ENCODE measurements at places on chromosomes 12 and 14. TPM values are rescaled to one million over a fixed set of nuclear protein-coding genes. Genes with fewer than 3 reads are reported as not detected.

Gene PLEKHH1
- 3.5 TPM for total RNA-seq

DNA sequence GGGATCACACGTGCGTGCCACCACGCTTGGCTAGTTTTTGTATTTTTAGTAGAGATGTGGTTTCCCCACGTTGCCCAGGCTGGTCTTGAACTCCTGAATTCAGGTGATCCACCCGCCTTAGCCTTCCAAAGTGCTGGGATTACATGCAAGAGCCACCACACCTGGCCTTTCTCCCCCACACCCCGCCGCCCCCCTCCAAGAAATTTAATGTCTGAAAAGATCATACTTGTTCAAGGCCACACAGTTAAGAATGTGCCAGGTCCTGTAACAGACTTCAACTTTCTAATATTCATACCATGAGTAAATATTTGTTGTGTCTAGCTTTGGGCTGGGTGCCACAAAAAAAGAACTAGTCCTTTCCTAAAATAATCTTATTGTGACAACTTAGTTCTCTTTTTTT is 9.1 kb downstream of the GATC start:
- DNase-seq = no peak

DNA sequence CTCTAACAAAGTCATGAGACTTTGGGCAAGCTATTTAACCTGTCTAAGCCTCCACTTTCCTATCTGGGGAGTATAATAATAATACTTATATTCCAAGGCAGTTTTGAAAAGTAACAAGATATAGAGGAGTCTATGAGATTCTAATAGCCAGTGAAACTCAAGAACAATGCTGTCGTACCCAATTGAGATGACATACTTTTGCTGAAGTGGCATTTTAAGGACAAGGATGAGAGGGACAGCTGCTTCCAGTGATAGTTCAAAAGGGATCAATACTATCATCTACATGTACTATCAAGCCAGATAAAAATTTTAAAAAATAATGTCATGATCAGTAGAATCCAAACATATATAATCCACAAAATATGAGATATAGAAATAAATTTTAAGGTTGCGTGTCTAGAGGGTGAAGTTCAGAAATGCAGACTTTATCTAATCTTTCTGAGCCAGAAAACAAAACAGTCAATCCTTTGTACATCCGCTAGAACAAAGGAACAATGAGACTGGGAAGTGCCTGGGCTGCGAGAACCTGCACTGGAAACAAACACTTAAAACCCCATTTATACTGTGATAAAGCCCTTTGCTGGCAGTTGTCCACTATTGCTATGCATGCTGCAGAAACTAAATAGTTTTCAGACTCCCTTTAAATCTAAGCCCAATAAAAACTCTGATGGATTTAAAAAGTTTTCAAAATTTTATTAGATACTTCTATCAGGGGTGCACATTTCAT is 38.6 kb downstream of the PTPRB start:
- no peak for DNase-seq

Gene CATSPERB
- total RNA-seq = 1.5 TPM

- DNase-seq = no peak
These were observed 409.6 kb downstream of the APAF1 start for GRCh38 chr12:99054601-99055128.

- DNase-seq = no peak
These were observed 36.3 kb upstream of the NT5DC3 start for GRCh38 chr12:103877288-103877687.

DNA sequence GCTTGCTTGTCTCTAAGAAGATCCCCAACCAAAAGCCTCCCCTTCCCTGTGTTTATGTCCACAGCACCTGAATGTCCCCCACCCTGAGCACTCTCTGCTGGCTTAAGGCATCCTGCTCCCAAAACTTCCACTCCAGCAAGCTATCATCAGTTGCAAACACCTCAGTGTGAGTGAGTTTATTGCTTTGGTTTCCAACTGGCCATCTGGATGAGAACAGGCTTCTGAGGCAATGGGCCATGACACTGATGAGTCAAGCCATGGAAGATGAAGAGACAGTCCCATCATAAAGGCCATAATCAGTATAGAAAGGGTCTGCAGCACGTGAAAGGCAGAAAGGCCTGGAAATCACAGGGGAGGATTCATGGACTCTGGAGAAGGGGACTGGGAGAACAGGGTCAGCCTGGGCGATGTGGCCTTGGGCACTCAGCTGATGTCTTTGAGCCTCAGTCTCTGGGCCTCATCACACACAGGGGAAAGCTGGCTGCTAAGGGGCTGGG is 12.8 kb downstream of the CMKLR1 start:
- no peak for DNase-seq

GRCh38 chr12:130955238-130955816 is 1.6 kb downstream of the ADGRD1 start:
- DNase-seq = peak; percentile 75

DNA sequence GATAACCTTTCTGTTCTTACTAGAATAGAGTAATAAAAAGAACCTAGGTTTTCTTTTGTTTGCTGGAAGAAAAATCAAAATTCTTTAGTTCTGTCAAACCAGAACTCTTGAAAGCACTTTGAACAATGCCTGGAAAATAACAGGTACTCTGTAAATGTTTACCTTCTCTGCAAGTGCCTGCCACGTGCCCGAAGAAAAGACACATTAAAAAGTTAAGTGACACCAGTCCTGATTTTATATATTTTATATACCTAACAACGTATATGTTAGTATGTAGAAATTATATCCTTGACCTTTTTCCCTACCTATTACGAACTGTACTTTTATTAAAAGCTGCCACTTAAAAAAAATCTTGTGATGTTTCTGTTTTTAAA is 976 bp downstream of the THAP2 start:
- no peak for DNase-seq

- no peak for DNase-seq
These were observed 226.1 kb downstream of the FOXN3 start for GRCh38 chr14:89190765-89191513.

- DNase-seq = peak; percentile 49
These were observed 9.4 kb downstream of the CDCA4 start for GRCh38 chr14:105011312-105011990.

DNA sequence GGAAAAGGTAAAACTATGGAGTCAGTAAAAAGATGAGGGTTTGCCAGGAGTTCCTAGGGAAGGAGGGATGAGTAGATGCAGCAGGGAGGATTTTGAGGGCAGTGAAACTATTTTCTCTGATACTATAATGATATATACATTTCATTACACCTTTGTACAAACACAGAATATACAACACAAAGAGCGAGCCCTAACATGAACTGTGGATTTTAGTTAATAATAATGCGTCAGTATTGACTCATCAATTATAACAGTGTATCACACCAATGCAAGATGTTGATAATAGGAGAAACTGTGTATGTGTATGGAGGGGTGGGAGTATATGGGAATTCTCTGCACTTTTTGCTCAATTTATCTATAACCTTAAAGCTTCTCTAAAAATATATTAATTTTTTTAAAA is 404.3 kb upstream of the NOVA1 start:
- no peak for DNase-seq

DNA sequence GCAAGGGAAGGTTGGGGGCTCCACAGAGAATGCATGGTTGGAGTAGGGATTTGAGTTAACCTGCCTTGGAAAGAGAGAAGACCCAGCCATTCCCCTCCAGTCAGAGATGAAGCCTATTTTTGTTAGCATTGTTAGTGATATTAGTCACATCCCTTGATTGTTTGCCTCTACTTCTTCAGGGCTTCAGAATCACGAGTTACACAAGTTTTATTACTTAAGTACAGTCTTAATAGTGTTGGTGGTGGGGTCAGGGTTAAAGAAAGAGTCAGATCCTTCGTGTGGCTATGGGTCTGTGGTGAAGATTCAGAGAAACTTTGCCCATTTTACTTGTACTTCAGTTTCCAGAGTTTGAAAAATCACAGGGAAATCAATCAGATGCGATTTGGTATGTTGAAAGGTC is 363.1 kb downstream of the LRIG3 start:
- no peak for DNase-seq

Gene GRIP1
- 25.7 TPM for total RNA-seq

DNA sequence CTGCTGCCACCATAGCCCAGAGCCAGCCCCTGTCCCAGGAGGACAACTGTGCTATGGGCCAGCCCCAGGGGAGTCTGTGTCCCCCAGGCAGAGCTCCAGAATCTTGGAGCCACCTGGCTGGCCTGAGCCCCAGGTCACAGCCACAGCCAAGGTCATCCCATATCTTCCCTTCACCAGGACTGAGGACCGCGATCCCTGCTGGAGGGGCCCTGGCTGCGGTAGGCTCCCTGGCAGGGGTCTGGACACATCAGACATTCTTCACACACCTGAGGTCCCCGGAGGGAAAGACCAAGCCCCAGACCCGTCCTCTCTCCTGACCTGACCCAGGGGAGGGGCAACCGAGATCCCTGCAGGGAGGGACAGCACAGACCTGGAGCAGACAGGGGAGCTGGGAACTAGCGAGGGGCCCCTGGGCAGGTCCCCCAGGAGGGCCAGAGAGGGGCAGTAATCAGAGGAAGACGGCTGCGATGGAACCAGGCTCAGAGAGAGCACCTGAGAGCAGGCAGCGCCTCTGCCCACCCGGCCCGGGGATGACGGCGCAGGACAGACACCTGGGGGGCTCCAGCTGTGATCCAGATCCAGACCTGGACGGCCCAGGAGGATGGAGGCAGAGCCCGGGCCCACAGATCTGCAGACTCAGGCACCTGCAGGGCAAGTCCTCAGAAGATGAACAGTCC is 103.2 kb upstream of the EIF5 start:
- no peak for DNase-seq

- DNase-seq = peak; percentile 29
These were observed 4.9 kb upstream of the KIF26A start for GRCh38 chr14:104133496-104133895.

GRCh38 chr14:99460793-99461192 is 19.9 kb downstream of the SETD3 start:
- DNase-seq = no peak

Gene KCNMB4
- total RNA-seq = 3.0 TPM

Gene KCNH5
- not detected for total RNA-seq

DNA sequence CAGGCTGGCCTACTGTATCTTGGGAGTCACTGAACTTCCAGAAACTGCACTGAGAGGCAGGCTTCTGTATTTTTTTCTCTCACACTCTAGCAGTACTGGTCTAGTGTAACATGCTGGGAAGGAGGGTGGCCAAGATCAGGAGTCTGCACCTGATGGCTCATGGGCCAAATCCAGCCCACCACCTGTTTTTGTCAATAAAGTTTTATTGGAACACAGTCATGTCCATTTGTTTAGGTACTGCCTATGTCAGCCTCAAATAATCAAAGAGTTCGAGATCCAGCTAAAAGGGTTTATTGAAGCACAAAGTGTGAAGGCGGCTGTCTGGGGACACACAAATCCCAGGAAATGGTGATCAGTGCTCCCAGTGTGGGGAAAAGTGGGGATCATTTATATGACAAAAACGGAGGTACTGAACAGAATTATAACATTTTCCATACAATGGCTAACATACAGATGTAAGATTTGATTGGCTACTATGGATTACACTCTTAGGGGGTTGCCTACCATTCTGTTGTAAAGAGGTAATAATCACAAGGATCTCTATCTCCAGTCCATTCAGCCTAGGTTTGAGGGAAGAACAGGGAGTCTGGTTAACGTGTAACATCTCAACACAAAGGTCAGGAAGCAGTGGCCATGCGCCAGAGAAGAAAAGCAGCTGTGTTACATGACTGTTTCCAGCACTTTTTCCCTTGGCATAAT is 12.9 kb downstream of the USP30 start:
- DNase-seq = no peak

DNA sequence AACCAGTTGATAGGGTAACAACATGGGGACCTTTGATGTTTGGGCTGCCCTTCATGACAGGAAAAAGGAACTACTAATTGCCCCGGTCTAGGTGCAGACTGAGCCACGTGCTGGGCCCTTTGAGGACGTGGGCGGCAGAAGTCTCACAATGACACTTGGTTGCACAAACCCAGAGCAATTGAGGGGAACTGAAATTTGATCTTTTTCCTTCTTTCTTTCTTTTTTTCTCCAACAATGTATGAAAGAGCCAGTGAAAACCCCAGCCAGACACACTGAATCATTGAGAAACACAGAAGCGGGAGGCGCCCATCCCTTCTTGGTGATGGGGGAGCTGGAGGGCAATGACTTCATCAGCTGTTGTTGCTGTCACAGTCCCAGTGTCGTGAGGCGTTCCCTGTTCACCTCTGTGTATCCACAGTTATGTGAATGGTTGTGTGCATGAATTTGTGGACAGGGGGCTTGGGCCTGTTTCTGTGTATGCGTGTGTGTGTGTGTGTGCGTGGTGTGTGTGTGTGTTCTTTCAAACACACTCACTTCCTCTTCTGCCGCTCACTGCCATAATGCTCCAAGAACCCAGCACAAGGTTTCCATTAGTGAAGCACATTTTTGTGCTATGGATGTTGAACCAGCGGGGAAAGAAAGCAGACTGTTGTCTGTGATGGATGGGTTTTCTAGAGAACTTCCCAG is 137.5 kb upstream of the CCND2 start:
- DNase-seq = no peak

Gene FANCM
- total RNA-seq = 4.0 TPM

Gene RND1
- total RNA-seq = 0.80 TPM

DNA sequence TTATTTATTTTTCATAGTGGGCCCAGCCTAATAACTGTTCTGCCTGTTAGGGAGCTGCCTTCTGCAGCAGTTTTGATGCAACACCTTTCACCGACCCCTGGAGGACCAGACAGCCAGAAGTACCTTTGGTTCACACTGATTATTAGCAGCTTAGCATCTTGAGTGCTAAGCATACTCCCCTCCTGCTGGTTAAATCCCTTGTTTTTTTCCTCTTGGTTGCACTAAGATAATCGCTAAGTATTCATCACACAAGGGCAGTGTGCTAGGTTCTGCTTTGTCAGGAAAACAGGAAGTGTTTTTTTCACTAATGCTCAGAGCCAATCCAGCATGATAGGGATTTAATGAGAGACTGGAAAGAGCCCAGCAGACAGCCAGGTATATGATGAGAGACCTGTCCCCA is 437.0 kb downstream of the FUT8 start:
- no peak for DNase-seq

GRCh38 chr12:26265606-26266005 is 70.2 kb downstream of the SSPN start:
- no peak for DNase-seq

Gene RAB2B
- 24.8 TPM for total RNA-seq

DNA sequence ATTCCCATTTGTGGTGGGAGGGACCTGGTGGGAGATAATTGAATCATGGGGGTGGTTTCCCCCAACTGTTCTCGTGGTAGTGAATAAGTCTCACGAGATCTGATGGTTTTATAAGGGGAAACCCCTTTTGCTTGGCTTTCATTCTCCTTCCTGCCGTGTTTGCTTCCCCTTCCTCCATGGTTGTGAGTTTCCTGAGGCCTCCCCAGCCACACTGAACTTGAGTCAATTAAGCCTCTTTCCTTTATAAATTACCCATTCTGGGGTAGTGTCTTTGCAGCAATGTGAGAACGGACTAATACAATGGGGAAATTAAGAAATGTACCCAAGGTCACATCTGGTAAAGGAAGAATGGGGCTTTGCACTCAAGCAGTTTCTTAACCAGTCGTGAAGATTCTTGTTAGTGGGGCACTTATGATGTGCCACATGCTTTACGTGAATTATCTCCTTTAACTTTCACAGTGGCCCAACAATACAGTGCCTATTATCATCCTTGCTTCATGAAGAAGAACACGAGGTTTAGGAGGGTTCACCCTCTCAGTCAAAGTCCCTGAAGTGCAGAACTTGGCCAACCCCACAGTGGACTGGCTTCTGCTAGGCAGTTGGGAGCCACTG is 234.3 kb downstream of the EFCAB11 start:
- no peak for DNase-seq

Gene SIX1
- total RNA-seq = not detected

- DNase-seq = peak; percentile 5
These were observed 34.0 kb downstream of the MVK start for GRCh38 chr12:109607618-109608017.

GRCh38 chr12:88471331-88472045 is 108.8 kb downstream of the KITLG start:
- peak; percentile 39 for DNase-seq

GRCh38 chr12:50611021-50611744 is 106.4 kb downstream of the DIP2B start:
- DNase-seq = no peak
